Caco-2 (cell line): ENCODE measurements at places on chromosomes 7 and 10. TPM values are rescaled to one million over a fixed set of nuclear protein-coding genes. Genes with fewer than 3 reads are reported as not detected.

- DNase-seq = no peak
Measured at GRCh38 chr10:75744261-75744660, 312.8 kb downstream of the LRMDA start.

The TMEM196 gene
- not detected in 2 replicates for total RNA-seq

DNA sequence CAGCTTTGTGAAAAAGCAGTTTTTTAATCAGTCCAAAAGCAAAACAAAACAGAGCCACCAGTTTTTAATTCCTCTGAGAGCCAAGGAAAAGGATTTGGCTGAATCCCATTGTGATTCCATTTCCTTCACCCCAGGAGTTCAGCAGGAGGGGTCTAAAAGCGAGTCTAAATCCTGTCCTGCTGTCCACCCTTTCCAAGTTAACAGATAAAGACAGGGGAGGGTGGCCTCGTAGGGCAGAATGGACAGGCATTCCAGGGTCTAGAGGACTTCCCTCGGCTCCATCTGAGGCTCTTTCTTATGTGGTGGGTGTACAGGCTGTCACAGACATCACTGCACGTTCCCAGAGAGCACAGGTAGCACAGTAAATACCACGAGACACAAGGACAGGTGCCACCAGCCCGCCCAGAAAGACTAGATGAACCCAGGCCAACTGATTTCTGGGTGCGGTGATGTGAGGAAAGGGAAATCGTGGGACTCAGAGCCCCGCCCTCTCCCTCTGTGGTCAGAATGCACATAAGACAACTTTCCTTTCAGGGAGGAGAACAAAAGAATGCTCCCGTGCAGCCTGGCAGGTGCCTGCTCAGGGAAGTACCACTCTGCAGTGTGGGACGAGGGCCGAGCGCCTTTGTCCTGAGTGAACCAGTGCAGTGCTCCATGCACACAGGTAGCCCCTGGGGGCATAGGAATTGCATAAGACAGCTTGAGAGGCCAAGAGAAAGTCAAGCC, 119.7 kb downstream of the ABLIM1 start:
- DNase-seq = no peak

GRCh38 chr10:30172091-30172490, 112.7 kb upstream of the JCAD start:
- no peak for DNase-seq

The OGDHL gene
- 21.4 and 23.9 TPM in 2 replicates for total RNA-seq

- DNase-seq = no peak
Measured at GRCh38 chr7:7315851-7316250, 133.5 kb downstream of the C1GALT1 start.

- no peak for DNase-seq
Measured at GRCh38 chr7:96728139-96728538, 18.5 kb upstream of the SEM1 start.

DNA sequence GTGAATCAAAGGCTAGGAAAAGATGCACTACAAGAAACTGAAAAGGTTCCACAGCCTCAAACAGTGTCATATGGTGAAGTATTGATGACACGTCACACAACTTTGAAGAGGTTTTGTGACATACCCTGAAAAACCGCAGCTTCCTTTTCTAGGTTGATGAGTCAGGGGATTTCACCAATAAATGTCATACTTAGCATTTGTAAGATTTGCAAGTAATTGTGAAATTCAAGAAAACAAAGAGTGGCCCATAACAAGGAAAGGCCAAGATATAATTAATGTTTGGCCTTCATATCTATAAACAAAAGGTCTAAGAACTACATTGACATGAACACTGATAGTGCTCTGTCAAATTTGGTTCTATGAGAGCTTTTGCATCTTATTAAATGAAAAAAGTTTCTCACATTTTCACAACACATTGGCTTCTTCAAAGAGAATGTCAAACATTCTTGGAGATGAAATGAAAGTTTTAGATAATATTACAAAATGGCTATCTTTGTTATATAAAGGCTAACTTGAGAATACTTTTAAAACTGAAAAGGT, 62.0 kb upstream of the NAMPT start:
- no peak for DNase-seq

DNA sequence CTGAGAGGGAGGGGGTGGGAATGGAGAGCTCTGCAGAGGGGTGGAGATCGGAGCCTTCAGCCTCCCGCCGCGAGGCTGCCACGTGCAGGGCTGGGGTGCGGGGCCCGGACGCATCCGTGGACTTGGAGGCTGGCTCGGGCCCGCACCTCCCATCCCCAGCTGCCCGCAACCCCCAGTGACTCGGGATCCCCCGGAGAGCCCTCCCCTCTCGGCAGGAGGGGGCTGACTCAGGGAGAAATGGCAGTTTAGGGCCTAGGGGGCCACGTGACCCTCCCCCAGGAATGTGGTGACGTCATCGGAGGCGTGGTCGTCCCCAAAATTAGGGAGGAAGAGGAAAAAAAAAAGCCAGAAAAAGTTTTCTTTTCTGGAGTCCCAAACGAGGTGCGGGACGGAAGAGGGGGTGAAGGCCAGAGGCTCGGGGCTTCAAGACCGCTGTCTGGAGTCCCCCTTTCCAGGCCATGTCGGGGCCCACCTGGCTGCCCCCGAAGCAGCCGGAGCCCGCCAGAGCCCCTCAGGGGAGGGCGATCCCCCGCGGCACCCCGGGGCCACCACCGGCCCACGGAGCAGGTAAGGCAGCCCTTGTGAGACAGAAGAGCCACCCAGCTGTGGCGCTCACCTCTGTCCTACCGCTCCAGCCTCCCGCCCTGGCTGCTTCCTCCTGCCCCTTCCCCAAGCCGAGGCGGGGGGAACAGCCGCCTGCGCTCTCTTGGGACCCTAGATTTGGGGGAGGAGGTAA, at the start of gene TRIP6:
Gene TRIP6 (plus strand): TSS at position 348 of the 736 bp plus-strand sequence. CDS start 111 bp downstream, at position 459.
- peak; percentile 87 for DNase-seq

GRCh38 chr10:125451319-125451718, 231.6 kb downstream of the TEX36 start:
- no peak for DNase-seq

The PPP1R17 gene
- not detected in 2 replicates for total RNA-seq

DNA sequence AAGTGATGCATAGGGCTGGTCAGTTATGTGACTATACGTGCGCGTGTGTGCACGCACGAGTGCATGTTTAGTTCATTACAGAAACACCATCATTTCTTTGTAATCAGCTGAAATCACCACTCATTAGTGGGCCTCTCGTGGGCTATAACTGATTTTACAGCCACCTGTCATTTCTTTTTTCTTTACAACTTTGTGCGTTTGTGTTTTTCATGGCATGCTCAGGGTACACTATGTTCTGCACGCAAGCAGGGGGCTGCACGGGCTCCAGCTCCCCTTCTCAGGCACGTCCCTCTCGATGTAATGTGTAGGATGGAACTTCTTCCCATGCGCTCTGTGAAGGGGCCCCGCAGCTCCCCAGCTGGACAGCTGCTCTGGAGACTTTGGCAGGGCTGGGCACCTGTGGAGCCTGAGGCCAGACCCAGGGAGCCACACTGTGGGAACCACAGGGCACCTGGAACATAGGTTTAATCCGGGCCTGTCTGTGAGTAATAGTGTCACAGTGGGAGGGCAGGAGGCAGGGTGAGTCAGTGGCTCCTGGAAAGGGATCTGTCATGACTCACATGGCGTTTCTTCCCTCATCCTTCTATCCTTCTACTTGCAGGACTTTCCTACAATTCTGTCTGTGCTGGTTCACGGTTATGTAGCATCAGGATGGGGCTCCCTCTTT, 4.9 kb downstream of the GCK start:
- no peak for DNase-seq

DNA sequence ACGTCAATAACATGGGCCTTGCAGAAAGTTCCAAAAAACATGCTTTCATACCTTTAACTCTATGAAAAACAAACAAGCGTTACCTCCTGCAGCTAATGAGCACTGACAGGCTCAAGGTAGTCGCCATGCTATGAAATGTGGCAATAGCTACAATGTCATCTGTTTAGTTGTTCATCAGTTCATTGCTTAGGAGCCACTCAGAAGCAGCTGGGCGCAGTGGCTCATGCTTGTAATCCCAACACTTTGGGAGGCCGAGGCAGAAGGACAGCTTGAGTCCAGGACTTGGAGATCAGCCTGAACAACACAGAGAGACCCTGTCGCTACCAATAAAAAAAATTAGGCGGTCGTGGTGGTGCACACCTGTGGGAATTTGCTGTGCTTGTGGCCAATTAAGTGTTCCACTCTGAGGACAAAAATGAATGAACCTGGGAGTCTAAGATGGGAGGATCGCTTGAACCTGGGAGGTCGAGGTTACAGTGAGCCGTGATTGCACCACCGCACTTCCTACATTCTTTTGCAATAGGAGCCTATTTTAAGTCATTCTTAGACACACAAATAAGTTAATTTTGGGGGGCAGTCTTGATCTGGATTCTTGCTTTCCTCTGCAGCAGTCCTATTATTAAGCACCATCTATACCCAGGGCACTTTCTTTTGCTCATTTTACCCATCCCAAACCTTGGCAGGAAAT, 276.2 kb upstream of the KLF14 start:
- DNase-seq = no peak

The DGKI gene
- total RNA-seq = 0.77 and 0.84 TPM in 2 replicates

The PBLD gene
- total RNA-seq = 13.2 and 15.3 TPM in 2 replicates

The CRPPA gene
- 7.3 and 7.9 TPM in 2 replicates for total RNA-seq

DNA sequence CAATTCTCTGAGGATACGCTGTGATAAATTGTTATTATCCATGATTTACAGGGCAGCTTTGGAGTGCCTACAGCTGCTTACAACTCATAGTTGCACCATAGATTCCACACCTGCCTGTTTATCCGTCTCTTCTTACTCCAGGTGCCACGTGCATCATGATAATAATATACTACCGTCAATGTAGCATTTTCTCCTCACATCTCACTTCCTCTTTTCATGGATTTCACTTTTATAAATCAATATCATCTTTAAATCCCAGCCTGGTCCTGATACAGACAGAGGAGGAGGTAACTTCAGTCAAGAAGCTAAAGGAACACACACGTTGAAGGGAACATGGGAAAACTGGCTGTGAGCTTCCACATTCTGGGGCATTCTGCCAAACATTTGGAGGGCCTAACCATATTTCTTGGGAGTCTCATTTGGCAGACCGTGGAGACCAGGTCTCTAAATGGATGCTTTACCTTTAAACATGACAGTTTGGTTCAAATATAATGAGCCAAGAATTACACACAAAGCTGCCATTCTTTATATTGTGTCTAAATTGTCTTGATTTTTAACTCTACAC, 2.4 kb downstream of the CH25H start:
- no peak for DNase-seq

The CPEB3 gene
- 2.3 TPM in 2 replicates for total RNA-seq

DNA sequence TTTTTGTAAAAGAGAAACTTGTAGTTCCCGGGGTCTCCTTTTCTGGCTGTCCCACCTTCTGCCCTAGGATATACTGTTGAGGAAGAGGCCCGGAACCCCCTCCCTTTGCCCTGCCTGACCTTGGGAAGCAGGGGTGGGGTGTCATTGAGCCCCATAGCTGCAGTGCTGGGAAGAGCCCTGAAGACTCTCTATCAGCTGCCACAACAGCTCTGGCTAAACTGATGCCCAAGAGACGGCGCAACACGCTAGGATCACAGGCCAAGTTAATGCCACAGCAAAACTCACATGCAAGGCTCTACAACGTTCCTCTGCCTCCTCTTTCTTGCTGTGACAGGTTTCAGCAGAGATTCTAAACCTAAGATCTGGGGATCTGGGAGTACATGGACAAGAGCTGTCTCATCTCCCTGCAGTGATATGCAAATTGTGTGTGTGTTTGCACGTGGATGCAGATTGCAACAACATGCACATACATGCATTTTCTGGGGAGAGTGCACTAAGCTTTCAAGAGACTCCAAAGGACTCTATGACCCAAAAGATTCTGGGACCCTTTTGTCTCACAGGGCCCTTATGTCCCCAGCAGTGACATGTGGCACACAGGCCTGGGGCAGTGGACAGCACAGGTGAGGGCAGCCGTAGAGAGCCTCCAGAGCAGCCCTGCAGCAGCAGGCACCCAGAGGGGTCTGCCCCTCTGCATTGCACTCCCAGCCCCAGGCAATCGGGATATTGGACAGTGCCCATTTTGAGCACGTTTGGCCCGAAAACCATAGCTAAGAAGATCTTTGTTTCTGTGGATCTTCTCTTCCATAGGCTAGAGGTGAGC, 2.5 kb downstream of the RASSF4 start:
- no peak for DNase-seq

The MKX gene
- total RNA-seq = 0.64 and 0.65 TPM in 2 replicates

- DNase-seq = no peak
Measured at GRCh38 chr10:62018131-62018911, 116.8 kb downstream of the ARID5B start.

The TCAF2 gene
- 0.05 TPM in 1 of 2 replicates, not detected in the other for total RNA-seq

DNA sequence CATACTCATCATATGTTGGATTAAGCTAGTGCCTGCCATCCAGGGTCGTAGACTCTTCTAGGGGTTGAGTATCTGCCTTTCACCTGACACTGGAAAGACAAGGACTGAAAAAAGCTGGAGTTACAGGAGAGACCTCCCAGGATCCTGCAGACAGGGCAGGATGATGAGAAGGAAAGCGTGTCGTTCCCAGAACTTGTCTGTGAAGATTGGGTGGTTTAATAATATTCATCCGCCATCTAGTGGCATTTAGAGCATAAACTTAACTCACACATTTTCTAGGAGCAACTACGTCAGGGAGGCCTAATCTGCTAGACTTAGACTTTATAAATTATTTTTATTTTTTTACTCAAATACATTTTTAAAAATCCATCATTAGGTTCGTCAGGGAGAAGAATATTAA, 59.6 kb downstream of the ADRB1 start:
- DNase-seq = no peak

DNA sequence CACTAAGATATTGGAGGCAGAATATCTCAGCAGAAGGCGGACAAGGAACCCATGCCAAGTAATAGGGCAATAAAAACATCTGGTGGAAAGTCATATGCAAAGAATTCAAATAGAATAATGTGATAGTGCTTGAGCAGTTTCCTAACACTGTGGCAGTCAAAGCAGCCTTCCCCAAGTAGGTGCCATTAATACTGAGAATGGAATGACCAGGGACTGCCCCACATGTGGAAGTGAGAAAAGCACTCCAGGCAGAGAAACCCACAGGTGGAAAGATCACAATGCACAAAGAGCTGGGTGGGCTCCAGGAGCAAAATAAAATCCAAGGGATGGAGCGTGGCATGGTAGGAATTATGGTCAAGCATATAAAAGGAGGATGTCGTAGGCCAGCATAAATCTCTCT, 64.4 kb upstream of the NME8 start:
- DNase-seq = no peak

DNA sequence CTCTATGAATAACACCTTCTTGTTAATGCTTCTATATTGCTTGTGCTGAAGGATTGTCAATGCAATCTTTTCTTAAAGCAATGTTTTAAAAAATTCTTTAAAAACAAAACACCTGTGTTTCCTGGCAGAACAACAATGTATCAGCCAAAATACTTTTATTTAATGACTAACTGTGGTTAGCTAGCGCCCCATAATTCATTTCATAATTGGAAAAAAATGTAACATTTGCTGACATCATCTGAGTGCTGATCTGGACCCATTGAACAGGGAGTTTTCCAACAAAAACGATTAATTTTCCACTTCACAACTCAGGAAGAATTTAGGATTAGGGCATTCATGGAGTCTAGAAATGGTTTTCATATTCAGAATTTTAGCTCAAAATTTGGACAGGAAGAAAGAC, 137.6 kb upstream of the CDK6 start:
- DNase-seq = no peak
